Activated naive CD8-positive, alpha-beta T cell treated with anti-CD3 and anti-CD28 coated beads, Interleukin-2, amount 50 U/mL, for 24 hours (primary cell): ENCODE measurements at places on chromosomes 3 and 15.
A peak's percentile ranks its signal among the peaks of the same experiment; 100 is the strongest.

DNA sequence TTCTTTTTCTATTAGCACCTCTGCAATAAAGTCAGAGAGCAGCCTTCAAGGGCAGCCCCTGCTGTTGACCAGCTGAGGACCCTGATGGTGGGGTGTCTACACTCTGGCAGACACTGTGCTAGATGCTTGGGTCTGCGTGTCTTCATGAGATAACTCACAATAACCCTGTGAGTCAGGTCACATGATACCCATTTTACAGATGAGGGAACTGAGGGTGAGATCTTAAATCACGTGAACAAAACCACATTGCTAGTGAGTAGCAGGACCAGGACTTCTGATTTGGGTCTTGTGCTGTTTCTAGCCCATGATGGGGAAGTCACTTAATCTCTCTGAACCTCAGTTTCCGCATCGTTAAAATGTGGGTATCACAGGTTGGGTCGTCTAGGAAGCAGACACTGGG lies 118.5 kb upstream of the LIPC start:
- no peak for DNase-seq

DNA sequence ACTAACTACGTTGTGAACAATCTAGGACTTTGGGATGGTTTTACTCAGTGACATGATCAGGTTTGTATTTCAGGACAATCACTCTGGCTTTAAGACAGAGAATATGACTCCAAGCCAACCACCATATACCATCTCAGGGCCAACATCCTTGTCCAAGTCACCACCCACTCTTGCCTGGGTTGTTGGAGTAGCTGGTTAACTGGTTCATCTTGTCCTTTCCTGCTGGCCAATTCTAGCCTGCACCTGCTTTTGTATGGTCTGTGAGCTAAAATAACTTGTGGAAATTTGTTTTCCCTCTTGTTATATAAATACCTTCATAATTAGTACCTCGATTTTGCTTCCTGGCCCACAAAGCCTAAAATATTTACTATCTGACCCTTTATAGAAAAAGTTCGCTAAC lies 306.8 kb upstream of the STT3B start:
- no peak for DNase-seq

GRCh38 chr3:151379083-151379734 lies 5.3 kb downstream of the P2RY12 start:
- DNase-seq: peak; percentile 13

DNA sequence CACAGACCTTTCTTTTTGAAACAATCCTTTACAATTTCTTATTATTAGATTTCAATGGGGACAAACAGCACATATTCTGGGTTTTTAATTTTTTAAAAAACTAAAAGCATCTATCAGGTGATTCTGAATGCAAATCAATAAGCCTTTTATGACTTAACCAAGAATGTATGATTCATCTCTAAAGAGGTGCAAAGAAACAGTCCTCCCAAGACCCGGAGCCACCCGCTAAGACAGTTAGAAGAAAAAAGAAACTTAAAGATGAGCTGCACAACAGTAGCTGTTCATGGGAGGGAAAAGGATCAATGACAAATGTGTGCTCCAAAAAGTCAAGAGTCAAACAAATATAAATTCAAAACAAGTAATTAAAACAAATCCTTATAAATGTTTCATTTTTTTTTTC lies 319.5 kb downstream of the THSD4 start:
- no peak for DNase-seq

DNA sequence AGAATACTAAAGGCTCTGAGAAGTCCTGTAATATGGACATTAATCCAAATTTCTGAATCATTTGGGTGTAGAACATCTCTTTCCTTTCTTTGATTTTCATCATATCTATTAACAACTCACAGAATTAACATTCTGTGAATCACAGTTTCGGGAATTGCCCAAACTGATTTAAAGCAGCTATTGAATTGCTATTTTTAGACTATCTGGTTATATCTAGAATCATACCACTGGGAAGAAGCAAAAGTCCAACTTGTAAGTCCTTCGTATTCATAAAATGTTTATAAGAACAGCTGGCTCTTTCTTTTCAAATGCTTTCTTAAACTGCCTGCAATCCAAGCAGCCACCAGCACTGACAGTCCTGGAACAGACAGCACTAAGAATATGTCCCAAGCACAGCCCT lies 733.0 kb downstream of the NTRK3 start:
- no peak for DNase-seq

- DNase-seq: no peak
Measured at GRCh38 chr3:11479221-11479620, 164.5 kb downstream of the VGLL4 start.

- DNase-seq: no peak
Measured at GRCh38 chr15:38551720-38552648, 12.6 kb downstream of the RASGRP1 start.

DNA sequence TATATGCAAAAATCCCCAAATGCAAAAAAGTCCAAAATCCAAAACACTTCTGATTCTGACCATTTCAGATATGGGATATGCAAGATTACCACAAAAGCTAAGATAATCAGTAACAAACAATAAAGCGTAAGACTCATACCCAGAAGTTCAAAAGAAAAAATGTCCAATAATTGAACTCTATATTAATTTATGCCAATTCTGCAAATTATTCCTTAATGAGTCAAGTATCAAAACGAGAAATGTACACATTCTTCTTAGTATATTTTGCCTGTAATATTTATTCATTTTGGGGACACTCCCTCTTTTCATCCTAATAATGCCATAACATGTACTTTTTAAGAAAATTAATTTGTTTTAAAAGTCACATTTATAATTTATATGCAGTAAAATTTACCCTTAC lies 37.1 kb downstream of the DENND6A start:
- no peak for DNase-seq

- DNase-seq: no peak
Measured at GRCh38 chr15:38864122-38864521, 299.5 kb upstream of the RASGRP1 start.

DNA sequence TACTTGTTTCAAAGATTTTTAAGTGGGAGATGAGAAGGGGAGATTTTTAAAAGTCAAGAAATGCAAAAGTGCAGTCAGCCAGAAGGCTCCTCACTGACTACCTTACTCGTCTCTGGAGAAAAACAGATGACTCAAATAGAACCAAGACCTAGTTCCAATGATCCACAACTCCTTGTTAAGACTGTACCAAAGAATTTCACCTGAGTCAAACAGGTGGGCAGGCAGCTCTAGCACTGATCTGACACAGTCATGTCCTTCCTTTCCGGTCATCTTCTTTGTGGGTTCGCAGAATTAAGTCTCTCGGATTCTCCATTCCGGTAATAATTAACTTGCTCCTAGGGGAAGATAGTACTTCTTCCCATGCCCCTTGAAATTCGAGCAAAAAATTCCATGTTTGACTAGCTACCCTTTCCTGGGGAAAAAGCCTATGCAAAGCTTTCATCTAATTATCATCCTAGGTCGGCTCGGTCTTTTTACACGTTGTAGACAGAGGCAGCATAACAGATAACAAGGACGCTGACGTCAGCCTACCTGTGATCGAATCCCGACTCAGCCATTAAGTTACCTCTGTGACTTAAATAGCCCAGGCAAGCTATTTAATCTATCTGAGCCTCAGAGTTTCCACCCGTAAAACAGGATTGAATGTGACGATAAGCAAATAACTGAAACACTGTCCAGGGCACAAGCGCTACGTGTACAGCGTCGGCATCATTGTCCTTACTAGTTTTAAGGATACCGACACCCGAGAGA lies 758 bp downstream of the SELENOK start:
- DNase-seq: peak; percentile 34

DNA sequence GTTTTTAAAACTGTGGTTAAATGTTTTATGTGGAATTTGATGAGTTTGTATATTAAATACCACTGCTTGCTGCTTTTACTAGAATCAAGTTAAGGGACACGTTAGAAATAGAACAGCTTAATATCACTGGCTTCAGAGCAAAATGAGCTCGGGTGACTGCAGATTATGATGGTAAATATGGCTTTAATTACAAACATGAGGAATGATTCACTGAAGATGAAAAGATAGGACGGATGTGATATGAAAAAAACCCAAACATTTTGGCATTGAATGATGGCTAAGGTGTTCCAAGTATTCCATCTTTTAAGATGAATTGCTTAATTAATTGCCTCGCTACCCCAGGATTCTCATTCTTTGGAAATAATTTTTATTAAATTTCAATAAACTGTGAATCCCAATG lies 33.7 kb downstream of the SLC24A1 start:
- DNase-seq: no peak
